WERI-Rb-1 (cell line): ENCODE measurements at places on chromosomes 5 and 9.
A peak's percentile ranks its signal among the peaks of the same experiment; 100 is the strongest.

DNA sequence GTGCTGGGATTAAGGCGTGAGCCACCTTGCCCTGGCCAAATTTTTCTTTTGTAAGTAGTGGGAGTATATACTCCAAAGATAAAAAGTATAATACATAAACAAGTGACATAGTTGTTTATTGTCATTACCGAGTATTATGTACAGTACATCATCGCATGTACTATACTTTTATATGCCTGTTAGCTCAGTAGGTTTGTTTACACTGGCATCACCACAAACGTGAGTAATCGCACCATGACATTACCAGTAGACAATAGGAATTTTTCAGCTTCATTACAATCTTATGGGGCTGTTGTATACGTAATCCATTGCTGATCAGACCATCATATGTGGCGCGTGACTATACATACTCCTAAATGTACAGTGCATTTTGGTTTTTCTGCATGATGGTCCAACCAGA lies 9.8 kb downstream of the SECISBP2 start:
- no peak for DNase-seq

DNA sequence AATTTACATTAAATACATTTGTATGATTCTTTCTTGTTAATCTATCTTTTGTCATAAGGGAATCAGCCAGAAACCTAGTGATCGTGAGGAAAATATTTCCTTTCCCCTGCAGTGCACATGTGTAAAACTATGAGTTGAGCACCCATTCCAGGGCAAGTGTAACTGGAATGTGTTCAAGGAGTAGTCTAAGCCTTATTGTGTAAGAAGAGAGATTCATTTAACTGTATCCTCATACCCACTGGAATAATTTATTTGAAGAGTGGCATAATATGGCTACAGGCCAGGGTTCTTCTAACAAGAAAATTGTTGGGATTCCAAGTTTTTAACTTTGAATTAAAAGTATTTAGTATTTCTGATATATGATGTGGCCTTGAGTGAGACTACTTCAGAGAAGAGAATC lies 1692.7 kb downstream of the EFNA5 start:
- DNase-seq = no peak

DNA sequence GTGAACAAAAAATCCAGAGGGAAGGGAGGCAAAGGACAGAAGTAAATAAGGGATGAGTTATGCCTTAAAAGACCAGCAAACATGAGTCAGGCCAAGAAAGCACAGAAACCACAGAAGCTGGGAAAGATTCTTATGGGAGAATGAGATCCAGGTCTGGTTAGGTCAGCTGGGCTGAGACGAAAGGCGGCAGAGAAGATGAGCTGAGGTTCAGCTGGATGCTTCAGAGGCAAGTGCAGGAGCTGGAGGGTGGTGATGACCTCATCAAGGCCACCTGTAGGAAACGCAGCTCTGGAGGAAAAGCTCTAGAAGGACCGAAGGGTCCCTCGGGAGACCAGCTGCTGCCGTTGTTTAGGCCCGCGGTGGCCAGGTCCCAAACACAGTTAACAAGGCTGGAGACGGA lies 152.0 kb downstream of the MYO10 start:
- DNase-seq = no peak

- peak; percentile 50 for DNase-seq
These were observed 129.2 kb downstream of the CRB2 start for GRCh38 chr9:123485216-123485615.

GRCh38 chr9:94705162-94705702 lies 21.3 kb upstream of the AOPEP start:
- DNase-seq = no peak

GRCh38 chr5:53246042-53246836 lies 136.7 kb upstream of the MOCS2 start:
- no peak for DNase-seq

GRCh38 chr5:94544031-94544650 lies 74.3 kb downstream of the KIAA0825 start:
- no peak for DNase-seq

DNA sequence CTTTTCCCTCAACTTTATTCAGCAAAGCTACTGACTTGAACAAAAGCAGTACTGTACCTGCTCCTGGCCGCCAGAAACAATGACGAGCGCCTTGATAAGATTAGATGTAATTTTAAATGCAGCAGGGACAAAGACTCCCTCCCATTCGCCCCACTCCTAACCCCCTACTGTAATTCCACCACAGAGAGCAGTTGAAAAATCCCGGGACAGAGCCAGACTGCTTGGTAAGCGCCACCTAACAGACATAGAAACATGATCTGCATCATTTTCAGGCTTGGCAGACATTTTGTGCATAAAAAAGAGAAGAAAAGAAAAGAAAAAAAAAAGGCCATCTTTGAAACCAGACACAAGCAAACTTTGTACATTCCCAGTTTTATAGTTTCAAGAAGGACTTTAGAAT lies 81.9 kb downstream of the ISL1 start:
- DNase-seq = no peak

GRCh38 chr9:84754881-84755280 lies 85.4 kb downstream of the NTRK2 start:
- no peak for DNase-seq

DNA sequence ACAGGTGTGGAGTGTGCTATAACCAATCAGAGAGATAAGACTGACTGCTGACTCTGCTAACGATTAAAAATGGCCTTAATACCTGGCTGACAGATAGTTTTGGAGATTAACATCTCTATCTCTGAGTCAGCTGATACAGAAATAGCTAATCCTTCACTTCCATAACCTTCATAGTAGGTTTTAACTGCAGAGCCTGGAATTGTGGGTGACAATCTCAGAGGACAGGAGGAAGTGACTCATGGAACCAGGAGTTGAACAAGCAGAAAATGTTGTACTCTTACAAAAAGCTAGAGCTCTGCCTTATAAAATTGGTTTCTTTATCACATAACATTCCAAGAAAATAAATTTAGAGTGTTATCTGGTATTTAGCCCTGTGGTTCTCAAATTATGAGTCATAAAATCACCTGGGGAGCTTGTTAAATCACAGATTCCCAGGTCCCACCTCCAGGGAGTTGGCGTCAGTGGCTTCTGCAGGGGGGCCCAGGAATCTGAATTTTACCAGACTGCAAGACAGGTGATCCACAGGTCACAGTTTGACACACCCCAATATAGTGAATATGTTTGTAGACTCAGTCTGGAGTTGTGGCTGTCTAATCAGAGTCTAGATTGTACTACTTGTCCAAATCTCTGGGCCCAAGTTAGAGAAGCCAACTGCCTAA lies 44.4 kb upstream of the AFAP1L1 start:
- DNase-seq = no peak

DNA sequence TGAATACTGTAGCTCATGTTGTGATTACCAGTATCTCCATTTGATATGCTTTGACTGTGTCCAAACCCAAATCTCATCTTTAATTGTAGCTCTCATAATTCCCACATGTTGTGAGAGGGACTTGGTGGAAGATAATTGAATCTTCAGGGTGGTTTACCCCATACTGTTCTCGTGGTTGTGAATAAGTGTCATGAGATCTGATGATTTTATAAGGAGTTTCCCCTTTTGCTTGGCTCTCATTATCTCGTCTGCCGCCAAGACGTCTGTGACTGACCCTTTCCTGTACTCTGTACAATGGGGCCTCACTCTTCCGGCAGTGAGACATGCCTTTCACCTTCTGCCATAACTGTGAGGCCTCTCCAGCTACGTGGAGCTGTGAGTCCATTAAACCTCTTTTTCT lies 59.3 kb downstream of the TRIO start:
- DNase-seq = no peak

GRCh38 chr5:143153332-143154119 lies 250.0 kb downstream of the NR3C1 start:
- DNase-seq = no peak

DNA sequence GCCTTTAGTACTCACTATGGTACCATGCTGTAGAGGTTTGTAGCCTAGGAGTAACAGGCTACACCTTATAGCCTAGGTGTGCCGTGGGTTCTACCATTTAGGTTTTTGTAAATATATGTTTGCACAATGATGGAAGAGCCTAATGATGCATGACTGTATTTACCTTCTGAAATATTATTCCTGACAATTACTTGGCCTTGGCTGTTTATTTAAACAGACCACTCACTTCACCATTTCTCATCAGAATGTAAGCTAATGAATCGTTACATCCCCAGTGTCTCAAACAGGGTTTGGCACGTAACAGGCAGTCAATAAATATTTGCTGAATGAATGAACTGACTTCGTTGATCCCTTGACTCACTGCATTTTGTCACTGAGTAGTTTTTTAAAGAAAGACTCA lies 93.1 kb downstream of the MED27 start:
- no peak for DNase-seq

GRCh38 chr9:2016408-2017330 lies 1.5 kb downstream of the SMARCA2 start:
- peak; percentile 86 for DNase-seq

DNA sequence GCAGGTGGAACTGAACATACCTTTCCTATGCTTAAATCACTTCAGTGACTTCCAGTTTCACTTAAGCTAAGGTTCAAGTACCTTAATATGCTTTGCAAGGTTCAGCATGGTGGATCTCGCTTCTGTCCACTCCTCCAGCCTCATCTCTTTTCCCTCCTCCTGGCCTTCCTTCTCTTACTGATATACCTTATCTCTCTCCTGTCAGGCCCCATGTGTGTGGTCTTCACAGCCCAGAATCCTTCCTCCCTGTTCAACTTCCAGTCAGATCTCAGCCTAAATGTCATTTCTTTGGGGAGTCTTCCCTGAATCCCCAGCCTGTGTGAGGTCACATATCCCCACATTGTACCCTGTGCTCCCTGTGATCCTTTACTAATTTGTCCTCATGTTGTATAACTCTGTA lies 87.7 kb downstream of the ANGPTL2 start:
- no peak for DNase-seq

DNA sequence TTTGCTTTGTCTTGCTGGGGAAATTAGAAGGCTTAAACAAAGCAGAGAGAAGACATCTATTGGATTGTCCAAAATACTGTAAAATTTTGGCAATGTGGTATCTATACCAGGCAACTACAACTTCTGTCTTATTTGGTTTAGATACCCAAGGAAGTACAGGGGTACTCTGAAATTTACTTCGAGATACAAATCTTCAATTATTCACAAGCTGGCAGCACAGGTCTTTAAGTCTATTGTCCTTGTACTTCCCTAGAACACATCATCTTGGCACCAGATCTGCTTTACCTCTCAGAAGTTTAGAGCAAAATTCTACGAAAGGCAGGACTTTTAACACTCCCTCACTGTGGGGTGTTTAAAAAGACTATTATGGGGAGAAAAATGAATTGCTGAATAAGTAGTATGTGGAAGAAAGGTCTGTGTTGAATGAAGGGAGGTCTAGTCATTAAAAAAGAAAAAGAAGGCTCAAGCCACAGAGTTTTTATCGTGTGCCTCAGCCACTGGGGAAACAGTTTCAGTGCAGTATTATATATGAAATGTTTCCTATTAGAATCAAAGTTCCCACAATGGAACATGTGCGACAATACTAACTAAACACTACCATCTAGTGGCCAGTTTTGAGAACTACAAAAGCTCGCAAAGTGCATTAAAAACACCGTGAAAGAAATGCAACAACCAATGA lies 93.7 kb downstream of the PDE4D start:
- peak; percentile 18 for DNase-seq

DNA sequence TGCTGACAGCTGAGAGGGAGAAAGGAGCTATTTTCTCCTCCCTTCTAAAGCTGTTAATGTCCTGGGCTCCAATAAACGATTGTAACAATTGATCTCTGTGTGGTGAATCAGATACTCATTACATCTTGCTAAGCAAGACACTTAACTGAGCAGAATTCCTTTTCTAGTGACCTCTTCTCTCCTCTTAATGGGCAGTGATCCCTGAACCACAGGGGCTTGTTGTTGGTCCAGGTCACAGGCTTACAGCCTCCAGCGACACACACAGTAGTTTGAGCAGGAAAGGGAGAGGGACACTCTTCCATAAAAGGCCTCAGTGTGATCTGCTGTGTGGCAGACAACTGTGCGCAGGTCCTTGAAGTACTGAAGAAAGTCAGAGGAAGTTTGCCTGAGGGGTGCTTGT lies 58.5 kb upstream of the MYO10 start:
- no peak for DNase-seq

GRCh38 chr5:14617441-14617840 lies 35.8 kb downstream of the OTULINL start:
- DNase-seq = no peak

GRCh38 chr5:96718635-96719077 lies 56.5 kb downstream of the CAST start:
- peak; percentile 26 for DNase-seq

GRCh38 chr9:84141741-84142370 lies 161.3 kb downstream of the RMI1 start:
- DNase-seq = peak; percentile 46

DNA sequence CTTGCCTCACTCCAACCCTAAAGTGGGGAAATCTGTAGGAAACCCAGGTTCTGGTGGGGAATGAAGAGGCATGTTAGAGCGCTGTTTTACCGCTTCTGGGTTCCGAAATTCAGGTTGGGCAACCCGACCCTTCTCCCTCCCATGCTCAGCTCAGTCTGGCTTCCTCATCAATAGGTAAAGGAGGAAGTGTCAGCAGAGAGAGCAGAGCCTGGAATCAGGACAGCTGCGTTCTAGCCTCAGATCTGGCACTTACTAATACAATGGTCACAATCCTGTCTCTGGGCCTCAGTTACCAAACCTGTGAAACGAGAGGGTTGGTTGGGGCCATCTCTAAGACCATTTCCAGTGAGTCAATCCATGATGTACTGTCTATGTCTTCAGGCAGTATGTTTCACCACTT lies 16.2 kb upstream of the TNIP1 start:
- DNase-seq = no peak

- DNase-seq = no peak
These were observed 121.5 kb downstream of the EHMT1 start for GRCh38 chr9:137740312-137740711.

DNA sequence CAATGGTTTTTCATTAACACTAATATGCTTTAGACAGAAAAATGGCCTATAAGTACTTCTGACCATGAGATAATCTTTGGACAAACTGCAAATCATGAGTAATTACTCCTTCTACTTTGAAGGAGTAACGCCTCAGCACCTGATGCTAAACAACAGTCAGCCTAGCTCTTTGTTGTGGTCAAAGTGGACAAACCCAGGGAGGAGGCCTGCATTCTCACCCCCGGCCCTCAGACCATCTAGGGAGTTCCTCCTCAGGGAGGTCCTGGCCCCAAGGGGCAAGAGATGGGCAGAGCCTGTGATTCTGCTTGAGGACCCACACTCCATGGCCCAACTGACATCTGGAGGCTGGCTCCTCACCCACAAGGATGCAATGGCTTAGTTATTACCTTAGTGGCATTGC lies 48.2 kb upstream of the ANGPTL2 start:
- no peak for DNase-seq
